Activated T-helper 1 cell treated with anti-CD3 and anti-CD28 coated beads, Interleukin-2, amount 50 U/mL, for 16 hours (primary cell): ENCODE measurements at places on chromosomes 2 and 18.

- no peak for DNase-seq
Measured at GRCh38 chr2:116668691-116669090, 1145.8 kb upstream of the DDX18 start.

- no peak for DNase-seq
Measured at GRCh38 chr2:231057590-231057989, 923 bp downstream of the PSMD1 start.

DNA sequence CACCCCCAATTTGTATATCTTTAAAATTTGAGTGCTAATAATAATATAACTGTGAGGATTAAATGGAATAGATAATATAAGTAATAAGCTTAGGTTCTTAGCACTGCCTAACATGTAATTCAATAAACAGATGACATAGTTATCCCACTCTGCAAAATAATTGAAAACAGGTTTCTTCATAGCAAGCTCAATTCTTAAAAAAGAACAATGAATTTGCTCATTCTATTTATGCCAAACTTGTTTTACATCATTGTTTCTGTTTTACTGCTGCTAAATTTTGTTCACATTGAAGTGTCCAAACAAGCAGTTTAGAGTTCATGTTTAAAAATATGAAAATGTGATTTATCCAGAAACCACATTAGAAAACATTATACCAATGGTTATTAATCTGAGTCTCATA is 217.0 kb downstream of the MBD5 start:
- DNase-seq, result no peak

DNA sequence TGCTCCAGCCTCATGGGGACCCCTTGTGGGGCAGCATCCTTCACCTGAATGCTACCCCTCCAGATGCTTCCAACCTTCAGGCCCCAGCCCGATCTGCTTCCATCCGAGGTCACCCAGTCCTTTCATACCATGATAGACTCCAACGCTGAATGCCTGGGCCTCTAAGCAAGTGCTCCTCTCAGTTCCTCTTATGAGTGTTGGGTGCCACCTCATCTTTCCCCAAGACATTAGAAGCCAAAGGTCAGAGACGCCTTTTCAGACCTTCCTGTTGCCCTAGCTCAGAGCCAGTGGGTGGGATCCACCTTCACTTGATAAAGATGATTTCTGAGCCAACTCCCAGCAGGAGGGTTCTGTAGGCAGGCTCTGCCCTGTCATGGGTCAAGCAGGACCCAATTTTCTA is 174.5 kb upstream of the MGAT5 start:
- DNase-seq, result no peak

- DNase-seq, result no peak
Measured at GRCh38 chr2:213246497-213247281, 37.6 kb upstream of the SPAG16 start.

- no peak for DNase-seq
Measured at GRCh38 chr2:118498943-118499342, 348.5 kb downstream of the EN1 start.

GRCh38 chr2:132813422-132813821 is 143.4 kb upstream of the LYPD1 start:
- DNase-seq, result no peak

DNA sequence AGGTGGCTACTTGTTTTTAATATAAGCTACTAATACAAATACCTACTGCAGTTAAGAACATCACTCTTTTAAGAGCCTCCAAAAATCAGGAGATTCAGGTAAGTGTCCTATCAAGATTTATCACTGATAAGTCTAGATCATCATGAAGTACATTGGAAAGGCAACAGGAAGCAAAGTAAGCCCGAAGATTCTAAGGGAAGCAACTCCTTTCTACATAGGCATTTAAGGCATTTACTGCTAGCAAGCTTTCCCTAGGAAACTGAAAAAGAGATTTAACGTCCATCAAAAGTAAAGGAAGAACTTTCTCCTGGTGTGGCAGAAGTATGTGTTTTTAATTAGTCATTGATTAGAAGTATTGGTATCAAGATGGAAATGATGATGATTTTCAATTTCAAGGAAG is 3.7 kb downstream of the STK17B start:
- DNase-seq, result no peak

GRCh38 chr2:174692256-174692919 is 71.9 kb downstream of the CHRNA1 start:
- DNase-seq, result no peak

- DNase-seq, result no peak
Measured at GRCh38 chr18:48134609-48135008, 204.2 kb upstream of the SMAD2 start.

DNA sequence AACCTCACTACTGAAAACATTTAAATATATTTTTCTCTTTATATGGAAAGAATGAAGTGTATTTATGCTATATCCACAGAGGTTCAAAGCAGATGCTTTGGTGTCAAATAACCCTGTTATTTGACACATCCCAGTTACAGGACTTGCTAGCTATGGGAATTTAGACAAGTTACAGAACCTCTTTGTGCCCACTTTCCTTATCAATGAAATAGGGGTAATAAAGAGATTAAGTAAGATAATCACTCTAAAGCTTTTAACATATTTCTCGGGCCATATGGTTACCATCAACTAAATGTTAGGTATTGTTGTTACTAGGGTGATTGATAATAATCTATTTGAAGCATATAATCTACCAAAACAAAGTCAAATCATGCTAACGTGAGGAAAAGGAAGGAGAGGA is 1660.6 kb upstream of the NXPH2 start:
- DNase-seq, result no peak

- no peak for DNase-seq
Measured at GRCh38 chr2:106115250-106115649, 78.9 kb downstream of the UXS1 start.

DNA sequence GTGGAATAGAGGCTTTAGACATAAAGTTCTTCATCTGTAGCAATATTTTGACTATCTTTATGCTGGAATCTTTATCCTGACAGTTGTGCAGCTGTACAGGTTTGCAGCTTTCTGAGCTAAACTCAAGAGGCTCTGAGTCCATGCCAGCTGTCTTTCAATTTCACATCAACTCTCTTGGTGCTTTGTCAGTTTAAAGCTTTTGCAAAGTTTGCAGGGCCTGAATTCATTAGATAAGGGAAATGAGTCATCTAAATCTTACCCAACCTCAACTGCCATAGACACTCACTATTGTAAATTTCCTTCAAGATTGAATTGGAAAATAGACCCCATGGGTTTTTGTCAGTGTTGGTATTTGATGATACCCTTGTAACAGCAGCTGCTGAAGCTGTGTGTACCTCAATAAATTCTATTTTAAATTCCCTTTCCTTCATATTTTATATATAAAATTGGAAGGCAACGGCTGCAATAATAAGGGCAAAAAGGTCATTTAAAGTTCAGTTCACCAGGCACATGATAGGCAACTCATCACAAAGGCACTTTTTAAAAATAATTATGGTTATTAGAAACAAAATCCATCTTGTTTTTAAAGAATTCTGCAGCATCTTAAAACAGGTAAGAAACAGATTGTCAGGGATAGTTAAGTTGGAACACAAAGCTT is 169.9 kb upstream of the SLC39A10 start:
- DNase-seq, result no peak

- DNase-seq, result no peak
Measured at GRCh38 chr2:102950371-102950946, 188.6 kb downstream of the TMEM182 start.

GRCh38 chr2:216862628-216863398 is 2.9 kb upstream of the TNP1 start:
- DNase-seq, result no peak

GRCh38 chr18:24802456-24802855 is 342.0 kb downstream of the HRH4 start:
- DNase-seq, result no peak

GRCh38 chr2:102168026-102168771 is 18.6 kb upstream of the IL1RL2 start:
- no peak for DNase-seq

- no peak for DNase-seq
Measured at GRCh38 chr2:205860885-205861284, 178.6 kb downstream of the NRP2 start.

- DNase-seq, result no peak
Measured at GRCh38 chr18:39105104-39105503, 1539.5 kb upstream of the CELF4 start.
